Astrocyte of the spinal cord (primary cell): ENCODE measurements at places on chromosomes 11 and 22.

DNA sequence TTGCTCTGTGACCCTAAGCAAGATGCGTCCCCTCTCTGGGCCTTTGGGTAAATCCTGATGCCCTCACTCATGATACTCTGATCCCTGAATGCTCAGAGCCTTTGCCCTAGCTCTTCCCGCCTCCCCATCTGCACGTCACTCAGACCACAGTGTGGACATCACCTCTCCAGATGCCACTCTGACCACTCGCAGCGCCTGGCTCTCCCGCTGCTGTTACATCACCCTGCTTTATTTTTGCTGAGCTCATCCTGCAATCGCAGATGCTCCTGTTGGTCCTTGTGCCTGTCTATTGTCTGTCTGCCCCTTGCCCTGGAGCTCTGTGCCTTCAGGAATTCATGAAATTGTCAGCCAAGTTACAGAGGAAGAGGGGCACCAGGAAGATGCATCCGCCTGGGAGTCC, 5.5 kb downstream of the OSM start:
- DNase-seq = no peak

- peak; percentile 79 for DNase-seq
Measured at GRCh38 chr11:66951927-66952337, 6.3 kb downstream of the PC start.

DNA sequence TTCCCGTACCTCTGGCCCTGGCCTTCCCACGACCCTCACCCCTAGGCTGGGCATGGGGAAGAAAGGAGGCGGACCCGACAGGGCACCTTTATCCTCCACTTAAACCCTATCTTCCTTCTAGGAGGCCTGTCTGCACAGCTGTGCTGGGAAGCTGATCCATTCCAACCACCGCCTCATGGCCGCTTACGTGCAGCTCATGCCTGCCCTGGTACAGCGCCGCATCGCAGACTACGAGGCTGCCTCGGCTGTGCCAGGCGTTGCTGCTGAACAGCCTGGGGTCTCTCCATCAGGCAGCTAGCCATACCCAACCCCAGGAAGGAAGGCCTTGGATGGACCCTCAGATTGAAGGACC, 599 bp downstream of the TIMM10B start:
- DNase-seq = no peak

- no peak for DNase-seq
Measured at GRCh38 chr11:33195462-33196173, 34.3 kb upstream of the CSTF3 start.

DNA sequence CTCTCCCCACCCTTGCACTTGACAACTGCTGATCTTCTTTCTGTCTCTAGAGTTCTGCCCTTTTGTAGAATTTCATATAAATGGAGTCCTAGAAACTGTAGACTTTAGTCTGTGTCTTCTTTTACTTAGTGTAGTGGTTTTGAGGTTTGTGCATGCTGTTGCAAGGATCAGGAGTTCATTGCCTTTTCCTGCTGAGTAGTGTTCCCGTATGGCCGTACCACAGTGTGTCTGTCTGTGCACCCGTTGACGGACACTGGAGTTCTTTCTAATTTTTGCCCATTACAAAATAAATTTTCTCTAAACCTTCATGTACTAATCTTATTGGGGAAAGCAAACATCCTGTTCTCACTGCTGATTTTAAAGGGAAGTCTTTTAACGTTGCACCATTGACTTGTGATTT, 138.1 kb downstream of the TBC1D22A start:
- no peak for DNase-seq

DNA sequence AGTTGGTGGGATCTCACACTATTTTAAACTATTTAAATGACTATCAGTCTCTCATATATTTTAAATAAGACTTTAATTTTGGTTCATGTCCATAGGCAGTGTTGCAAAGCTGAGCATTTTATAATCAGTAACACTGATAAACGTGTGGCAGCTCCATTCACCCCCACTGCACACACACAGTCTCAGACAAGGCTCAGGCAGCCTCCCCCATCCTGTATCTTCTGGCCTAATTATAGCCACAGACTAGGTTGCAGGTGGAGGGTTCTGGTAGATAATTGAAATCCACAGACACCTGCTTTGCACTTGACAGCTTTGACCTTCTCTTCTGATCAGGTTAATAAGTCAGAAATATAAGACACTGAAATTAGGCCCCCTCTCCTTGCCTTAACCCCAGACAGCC, 118.5 kb upstream of the LDLRAD3 start:
- DNase-seq = no peak

GRCh38 chr11:2913019-2913431, 16.2 kb downstream of the PHLDA2 start:
- peak; percentile 74 for DNase-seq

GRCh38 chr22:27399161-27399560, 402.4 kb downstream of the MN1 start:
- DNase-seq = no peak

GRCh38 chr11:63937713-63938478, 906 bp upstream of the NAA40 start:
- no peak for DNase-seq

GRCh38 chr11:7973011-7973410, 7.8 kb upstream of the NLRP10 start:
- no peak for DNase-seq

GRCh38 chr22:50729391-50730012, 8.5 kb upstream of the ACR start:
- no peak for DNase-seq

GRCh38 chr11:40401132-40401853, 1058.2 kb downstream of the LRRC4C start:
- DNase-seq = no peak

GRCh38 chr22:24996420-24996952, 44.0 kb downstream of the KIAA1671 start:
- peak; percentile 53 for DNase-seq

DNA sequence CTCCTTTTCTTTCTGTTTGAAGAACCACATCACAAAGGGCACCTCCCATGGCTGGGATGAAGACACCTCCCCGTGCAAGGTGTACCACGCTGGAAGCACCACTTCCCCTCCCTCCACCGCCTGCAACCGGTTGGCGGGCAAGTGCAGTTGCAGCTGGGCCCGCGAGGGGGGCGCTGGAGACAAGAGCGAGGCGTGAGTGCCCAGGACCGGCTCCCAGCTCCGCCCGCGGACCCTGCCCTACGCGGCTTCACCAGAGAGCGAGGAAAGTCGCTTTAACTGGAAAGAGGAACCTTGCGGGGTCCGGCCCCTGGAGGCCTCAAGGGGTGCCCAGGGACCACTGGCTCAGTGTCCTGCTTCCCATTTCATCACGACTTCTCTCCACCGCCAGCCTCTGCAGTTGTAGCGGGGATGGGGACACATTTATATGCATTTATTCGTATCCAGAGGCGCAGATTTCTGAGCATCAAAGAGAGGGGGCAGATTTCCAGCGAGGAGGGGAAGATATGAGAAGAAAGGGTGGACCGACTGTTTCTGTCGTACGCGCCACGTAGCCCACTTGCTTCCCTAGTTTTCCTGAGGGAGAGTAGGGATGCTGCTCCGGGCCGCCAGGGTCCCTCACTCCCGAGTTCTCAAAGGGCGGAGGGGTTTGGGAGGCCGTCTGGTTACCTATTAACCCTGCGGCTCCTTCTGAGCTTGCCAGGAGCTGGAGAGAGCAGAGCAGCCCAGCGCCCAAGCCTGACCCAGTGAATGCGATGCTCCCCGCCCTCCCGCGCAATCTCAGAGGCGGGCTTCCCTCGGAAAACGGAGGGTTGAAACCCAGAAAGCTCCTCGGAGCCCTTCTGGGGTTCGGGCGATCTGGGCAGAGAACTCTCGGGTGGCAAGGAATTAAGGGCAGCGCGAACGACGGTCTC, 3.5 kb downstream of the ESAM start:
- DNase-seq = peak; percentile 59

DNA sequence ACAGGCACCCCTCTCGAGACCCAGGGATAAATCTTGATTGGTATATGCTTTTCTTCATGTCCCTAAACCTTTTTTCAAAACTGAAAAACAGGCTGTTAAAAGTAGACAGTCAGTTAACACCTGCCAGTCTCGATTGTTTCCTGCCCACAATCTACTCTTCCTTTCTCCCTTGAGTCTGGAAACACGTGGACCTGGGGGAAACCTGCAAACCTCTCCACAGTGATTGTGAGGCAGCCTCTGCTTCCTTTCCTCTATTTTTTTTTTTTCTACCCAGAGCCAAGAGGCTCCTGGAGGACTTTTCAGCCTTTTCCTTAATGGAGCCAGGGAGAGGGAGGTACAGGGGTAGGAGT, 69.4 kb upstream of the CLMP start:
- DNase-seq = no peak

DNA sequence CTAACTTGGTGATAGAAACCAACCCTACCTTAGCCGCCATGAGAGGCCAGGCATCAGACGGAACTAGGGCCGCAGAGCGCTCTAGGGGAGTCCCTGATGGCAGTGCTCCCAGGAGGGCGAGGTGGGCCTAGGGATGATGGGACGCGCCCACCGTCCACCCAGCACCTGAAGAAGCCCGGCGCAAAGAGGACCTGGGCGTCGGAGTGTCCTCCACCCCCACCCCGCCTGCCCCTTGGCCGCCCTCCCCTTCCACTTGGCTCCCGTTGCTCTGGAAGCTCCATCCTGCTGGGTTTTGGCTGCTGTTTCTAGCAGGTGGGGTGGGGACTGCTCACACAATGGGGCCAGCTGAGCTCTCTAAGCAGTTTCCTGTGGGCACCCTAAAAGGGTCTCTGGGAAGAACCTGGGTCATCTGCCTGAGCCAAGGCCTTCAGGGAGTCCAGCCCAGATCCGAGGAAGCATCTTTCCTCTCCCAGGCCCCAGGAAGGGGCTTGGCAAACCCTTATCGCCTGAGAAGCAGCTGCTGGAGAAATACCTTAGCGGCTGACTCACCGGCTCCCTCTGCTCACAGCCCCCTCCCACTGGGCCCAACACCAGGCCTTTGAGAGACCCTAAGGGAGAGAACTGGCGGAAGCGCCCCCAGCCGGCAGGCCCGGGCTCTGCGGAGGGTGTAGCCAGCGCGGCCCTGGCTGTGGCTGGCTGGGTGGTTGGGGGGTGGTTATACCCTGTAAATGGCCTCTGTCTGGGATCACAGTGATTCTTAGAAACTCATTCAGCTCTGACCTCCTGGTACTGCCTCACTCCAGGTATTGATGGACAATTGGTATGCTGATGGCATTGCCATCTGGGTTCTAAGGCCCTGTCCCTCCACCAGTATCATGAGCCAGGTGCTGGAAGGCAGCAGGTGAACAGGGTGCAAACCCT, 19.3 kb downstream of the CREB3L1 start:
- peak; percentile 96 for DNase-seq

DNA sequence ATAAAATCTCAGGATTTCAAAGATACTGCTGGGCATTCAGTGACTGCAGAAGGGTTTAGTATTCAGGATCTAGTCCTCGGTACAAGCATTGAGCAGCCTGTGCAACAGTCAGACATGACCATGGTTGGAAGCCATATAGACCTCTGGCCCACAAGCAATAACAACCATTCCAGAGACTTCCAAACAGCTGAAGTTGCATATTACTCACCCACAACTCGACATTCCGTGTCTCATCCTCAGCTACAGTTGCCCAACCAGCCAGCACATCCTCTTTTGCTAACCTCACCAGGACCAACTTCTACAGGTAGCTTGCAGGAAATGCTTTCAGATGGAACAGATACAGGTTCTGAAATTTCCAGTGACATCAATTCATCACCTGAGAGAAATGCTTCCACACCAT, 156.8 kb downstream of the C11orf91 start:
- no peak for DNase-seq

DNA sequence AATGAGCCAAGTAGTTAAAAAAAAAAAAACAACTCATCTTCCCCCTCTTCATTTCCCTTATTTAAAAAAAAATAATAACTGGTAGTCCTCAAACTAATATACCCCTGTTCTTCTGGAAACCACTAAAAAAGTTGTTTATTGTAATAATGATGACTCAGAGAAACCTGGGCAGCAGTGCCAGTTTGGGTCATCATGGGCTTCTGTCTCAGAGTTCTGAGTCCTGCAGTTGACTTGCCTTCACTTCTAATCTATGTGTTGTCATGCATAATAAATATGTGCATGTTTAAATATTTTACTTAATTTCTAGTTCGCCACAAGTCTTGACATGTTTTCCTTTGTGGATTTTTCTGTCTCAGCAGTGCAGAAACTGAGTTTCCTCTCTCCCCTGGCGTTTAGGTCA, 46.8 kb downstream of the PPP2R1B start:
- DNase-seq = peak; percentile 42

DNA sequence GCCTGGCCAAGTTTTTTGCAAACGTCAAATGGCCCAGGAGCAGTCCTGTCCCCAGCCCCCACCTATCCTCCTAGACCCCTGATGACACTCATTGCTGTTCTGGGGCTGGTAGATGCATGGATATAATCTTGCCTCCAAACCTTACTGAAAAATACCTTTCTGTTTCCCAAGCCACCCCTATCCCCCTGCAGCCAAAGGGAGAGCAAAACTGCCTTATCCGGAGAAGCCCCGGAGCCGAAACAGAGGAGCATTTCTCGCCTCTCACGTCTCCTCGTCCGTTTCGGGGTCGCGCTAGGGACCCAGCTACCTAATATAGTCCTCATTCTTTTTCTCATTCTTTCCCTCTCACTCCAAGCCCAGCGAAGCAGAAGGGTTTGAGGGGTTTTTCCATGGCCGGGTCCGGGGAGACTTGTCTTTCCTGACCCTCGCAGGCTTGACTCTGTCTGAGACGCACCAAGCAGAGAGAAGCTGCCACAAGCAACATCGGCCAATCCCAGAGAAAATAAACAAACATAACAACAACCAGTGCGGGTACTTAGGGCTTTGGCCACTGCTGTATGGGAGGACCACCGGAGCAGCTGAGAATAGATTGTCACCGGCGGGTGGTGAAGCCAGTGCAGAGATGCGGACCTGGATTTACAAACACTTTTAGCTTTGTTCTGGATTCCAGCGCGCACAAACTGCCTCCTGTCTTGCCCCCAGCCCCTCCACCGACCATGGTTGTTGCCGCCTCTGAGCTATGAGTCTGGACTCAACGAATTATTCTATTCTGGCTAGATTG, 1.6 kb downstream of the BSX start:
- no peak for DNase-seq

DNA sequence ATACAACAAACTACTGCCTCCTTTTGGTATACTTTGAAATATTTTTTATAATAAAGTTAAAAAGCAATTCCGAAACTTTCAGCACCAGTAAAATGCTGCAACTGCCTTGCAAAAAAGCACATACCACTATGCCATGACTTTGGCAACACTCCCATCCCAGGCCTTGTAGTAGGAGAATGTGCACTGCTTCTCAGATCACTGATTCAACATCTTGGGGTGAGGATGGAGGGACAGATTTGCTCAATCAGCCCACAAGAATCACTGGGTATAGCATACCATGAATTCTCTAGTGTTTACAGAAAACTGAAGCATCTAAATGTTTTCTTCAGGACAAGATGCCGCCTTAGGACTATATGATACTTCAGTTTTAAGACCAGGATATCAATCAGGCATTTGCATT, 14.9 kb downstream of the EIF4ENIF1 start:
- DNase-seq = peak; percentile 59
